ENCODE measurements at places on chromosomes 4 and X.

GRCh38 chr4:153153339-153153871 lies 50.8 kb upstream of the TRIM2 start:
- peak; percentile 68 for DNase-seq

GRCh38 chr4:188168726-188169373 lies 29.6 kb downstream of the TRIML1 start:
- DNase-seq, result no peak

DNA sequence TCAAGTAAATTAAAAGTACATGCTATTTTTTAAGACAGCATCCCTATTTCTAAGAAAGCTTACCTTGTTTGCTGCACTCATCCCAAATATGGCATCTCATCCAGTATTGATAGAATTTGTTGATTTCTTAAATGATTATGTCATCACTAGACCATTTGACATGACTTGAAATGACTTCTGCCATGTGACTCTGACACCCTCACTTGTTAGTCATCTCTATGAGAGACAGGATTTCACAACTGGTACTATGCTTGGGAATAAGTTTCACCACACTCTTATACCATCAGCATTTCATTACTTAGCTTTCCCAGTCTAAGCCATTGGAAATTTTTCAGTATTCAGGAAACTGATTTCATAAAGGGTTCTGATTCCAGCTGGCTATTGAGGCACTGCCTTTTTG lies 55.3 kb downstream of the TMPRSS11F start:
- DNase-seq, result no peak

DNA sequence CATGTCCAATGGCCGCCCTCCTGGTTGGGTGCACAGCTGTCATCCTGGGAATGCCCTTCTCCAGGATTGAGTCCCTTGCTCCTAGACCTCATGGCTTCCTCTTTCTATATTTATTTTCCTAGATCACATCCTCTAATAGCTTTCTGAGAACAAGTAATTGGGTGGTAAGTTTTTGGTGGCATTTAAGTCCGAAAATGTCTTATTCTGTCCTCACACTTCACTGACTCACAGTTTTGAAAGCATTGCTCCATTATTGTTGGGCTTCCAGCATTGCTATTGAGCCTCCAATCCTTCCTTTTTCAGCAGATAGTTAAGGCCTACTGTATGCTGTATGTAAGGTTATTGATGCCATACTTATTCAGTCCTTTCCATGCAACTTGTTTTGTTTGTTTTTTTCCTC lies 25.9 kb downstream of the PGM2 start:
- no peak for DNase-seq

GRCh38 chrX:40366661-40367060 lies 214.1 kb upstream of the ATP6AP2 start:
- no peak for DNase-seq

All from activated CD8-positive, alpha-beta memory T cell treated with anti-CD3 and anti-CD28 coated beads, Interleukin-2, amount 10 ng/mL, durations not matched to agents 7 days and 5 days (primary cell).